ENCODE measurements at places on chromosomes 11 and 22. TPM values are rescaled to one million over a fixed set of nuclear protein-coding genes. Genes with fewer than 3 reads are reported as not detected.

CLDN5 gene
- polyA plus RNA-seq = 23.9 TPM

CAPRIN1 gene
- 54.5 TPM for polyA plus RNA-seq

EFCAB6 gene
- 0.70 TPM for polyA plus RNA-seq

CCDC89 gene
- polyA plus RNA-seq = 0.52 TPM

KIRREL3 gene
- polyA plus RNA-seq = 0.86 TPM

SLC17A6 gene
- polyA plus RNA-seq = not detected

MRGPRX4 gene
- polyA plus RNA-seq = not detected

OR2AG1 gene
- not detected for polyA plus RNA-seq

MTA2 gene
- 24.1 TPM for polyA plus RNA-seq

PDE2A gene
- polyA plus RNA-seq = 43.1 TPM

P2RY2 gene
- 5.4 TPM for polyA plus RNA-seq

TNNI2 gene
- not detected for polyA plus RNA-seq

OR2AT4 gene
- polyA plus RNA-seq = not detected

EEF1G gene
- polyA plus RNA-seq = 770 TPM

MRGPRX3 gene
- not detected for polyA plus RNA-seq

DNA sequence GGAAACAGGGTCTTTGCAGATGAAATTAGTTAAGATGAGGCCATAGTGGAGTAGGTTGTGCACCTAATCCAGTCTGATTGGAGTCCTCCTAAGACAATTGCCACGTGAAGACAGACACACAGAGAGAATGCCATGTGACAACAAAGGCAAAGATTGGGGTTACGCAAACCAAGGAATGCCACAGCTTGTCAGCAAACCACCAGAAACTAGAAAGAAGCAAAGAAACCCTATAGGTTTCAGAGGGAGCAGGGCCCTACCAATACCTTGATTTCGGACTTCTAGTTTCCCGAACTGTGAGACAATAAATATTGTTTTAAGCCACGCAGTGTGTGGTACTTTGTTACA, 8.2 kb upstream of the LAYN start:
- no peak for DNase-seq

DNA sequence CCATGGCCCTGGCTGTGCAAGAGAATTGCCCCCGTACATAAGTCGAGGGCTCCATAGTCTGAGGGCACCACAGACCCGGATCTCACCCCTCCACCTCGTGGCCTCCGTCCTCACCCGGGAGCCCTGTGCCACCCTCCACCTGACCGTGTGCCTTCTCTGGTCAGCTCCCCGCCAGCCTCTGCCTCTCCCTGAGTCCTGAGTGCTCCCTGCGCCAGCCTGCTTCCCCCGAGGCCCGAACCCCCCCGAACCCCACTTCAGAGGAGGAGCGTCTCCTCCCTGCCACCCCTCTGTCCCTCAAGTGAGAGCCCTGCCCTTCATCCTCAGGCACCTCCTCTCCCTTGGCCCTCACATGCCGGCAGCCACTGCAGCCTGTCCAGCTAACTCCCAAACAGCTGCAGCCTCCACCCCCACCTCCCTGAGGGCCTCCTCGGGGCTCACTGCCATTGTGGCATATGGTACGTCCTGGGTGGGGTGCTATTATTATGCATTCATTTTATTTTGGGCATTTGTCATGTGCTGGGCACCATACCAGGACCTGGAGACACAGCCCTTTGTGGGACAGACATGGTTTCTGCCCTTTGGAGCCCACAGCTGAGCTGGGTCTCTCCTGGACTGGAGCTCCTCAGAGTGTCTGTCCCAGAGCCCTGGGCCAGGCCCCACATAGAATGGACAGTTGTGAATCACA, 67.2 kb downstream of the MYO7A start:
- DNase-seq = peak; percentile 51

GRCh38 chr22:47307326-47307725, 544.9 kb downstream of the TBC1D22A start:
- DNase-seq = no peak

- no peak for DNase-seq
Observed at GRCh38 chr22:36643033-36643432, 60.5 kb downstream of the CACNG2 start.

GRCh38 chr22:35910003-35910769, 118.4 kb downstream of the RBFOX2 start:
- DNase-seq = no peak

GRCh38 chr11:82869657-82870056, 30.6 kb downstream of the PRCP start:
- no peak for DNase-seq

DNA sequence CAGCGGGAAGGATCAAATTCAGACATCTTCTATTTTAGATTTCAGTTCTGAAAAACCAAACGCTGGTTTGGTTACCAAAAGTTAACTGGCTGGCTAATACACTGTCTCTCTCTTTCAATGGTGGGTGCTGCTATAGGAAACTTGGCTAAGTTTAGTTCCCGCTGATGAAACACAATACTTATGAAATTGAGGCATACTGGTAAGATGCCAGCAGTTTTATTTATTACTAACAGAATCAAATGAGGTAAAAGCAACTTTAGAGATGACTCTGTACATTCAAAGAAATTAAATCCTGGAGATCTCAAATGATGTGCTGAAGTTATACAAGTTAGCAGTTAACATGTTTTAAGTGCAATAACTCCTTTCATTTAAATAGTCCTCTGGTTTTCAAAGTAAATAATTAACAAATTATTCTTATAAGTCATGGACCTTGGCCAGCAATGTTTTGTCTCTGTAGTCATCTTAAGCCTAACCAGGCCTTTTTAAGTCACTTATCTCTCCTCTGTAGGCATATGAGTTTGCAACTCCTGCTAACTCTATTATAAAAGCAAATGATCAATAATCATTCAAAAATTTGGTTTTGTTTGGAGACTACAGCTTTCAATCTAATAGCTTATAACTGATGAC, 54.8 kb downstream of the PAK1 start:
- DNase-seq = no peak

DNA sequence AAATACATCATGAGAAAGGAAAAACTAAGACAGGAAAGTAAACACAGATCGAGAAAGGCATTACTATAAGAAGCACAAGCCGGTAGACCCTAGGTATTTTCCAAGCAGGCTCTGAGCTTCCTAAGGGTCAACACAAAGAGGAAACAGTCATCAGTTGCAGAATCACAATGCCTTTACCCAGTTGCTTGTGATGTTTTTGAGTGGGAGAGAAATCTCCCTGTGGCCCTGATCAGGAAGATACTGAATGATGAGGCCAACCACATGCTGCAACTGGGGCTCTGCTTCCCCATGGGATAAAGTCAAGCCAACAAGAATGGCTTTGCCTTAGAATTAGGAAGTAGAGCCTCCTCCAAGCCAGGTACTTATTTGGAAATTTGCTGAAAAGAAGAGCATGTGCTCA, 132.6 kb downstream of the MICAL2 start:
- DNase-seq = no peak

- no peak for DNase-seq
Observed at GRCh38 chr11:17208257-17208999, 642 bp upstream of the PIK3C2A start.

- DNase-seq = no peak
Observed at GRCh38 chr22:19239464-19239863, 52.1 kb downstream of the CLTCL1 start.

GRCh38 chr11:90890347-90890746, 667.5 kb upstream of the CHORDC1 start:
- no peak for DNase-seq

- no peak for DNase-seq
Observed at GRCh38 chr11:125055107-125055715, 7.9 kb upstream of the SLC37A2 start.

DNA sequence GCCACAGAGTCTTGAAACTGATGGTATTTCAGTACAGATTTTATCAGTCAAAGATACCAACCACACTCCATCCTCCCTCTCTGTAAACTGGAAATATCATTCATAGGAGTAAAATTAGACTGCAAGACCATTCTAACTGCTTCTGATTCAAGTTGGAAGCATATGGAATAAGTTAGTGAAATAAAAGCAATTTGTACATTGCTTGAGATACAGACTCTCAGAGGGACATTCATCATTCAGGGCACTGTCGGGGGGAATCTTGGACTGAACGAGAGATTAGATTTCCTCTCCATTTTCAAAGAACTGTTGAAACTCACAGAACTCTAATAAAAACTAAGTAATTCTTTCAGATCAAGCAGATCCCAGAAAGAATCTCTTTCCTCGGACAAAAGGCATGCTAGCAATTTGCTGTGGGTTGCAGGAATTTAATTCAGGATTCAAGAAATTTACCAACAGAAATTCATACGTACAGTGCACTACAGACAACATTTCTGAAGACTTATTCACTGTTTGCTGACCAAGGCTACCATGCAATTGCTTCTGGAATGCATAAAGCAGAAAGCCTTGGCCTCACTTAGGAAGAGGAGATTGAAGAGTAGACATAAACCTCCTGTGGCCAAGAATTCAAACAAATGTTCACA, 34.1 kb downstream of the PAMR1 start:
- no peak for DNase-seq

DNA sequence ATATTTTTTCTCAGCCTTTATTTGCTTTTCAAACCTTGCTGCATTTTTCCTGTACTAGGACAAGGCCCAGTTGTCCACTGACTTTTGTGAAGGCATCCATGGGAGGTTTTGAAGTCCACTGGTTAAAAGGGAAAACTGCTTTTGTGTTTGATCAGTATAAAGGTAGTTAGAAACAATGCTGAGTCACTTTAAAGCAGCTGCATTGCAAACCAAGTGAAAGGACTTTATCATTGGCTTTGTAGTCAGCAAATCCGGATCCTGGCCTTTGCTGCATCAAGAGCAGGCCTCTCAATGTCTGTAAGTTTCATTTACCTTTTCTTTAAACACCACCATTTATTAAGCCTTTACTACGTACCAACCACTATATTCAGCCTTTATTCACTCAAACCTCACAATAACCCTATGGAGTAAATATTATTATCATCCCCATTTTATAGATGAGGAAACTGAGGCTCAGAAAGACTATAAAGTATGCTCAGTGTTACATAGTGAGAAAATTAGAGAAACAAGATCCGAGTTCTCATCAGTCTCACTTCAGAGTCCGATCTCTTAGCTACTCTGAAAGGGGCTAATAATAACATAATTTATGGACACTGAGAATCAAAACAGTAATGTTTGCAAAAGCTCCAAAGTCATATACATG, 60.6 kb upstream of the HSD17B12 start:
- no peak for DNase-seq

- no peak for DNase-seq
Observed at GRCh38 chr11:128680906-128681305, 13.0 kb upstream of the FLI1 start.

DNA sequence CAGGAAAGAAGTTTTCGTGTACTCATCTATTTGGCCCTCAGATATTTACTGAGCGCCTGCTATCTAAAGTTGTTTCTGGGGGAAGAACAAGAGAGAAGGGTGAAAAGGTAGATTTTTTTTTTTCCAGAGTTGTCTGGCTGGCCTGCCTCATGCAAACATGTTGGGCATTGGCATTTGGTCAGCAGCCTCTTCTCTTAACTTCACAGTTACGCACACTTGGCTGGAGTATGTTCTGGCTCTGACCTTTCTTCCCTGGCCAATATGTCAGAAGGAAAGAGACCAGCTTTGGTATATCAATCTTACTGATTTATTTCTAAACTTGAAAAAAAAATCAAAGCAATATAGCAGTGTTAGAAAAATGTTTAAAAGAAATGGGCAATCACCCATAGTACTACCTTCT, 54.2 kb upstream of the GRAMD1B start:
- DNase-seq = no peak

- no peak for DNase-seq
Observed at GRCh38 chr11:78856211-78856610, 281.5 kb upstream of the NARS2 start.

- no peak for DNase-seq
Observed at GRCh38 chr11:100647861-100648260, 39.2 kb upstream of the ARHGAP42 start.

DNA sequence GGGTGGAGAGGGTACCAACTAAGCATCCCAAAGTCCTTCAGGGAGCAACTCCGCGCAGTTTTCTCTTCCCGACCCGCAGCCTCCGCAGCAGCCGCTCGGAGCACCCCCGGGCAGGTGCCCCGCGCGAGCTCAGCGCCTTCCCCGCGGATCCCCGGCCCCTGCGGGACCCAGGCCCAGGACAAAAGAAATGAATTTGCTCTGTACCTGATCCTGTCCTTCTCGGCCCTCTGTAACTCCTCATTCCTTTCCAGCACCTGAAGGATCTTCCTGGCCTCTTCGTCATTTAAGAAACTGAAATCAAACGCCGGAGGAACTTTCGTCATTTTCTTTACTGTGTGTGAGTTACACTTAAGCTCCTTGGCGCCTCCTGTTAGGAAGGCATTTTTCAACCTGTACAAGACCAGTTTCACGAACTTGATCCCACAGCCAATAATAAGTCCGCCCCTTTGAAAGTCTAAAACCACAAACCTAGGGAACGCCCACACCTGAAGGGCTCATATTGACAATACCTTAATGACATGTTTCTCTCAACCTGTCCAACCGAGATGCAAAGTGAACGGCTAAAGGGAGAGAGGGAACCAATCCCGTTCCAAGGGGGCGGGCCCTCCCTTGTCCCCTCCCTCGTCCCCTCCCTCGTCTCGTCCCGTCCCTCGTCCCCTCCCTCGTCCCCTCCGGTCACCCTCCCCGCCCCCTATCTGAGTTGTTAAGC, at the start of gene EXPH5:
Gene EXPH5 (minus strand): TSS at position 555 of the 709 bp plus-strand sequence. CDS start 232 bp downstream, at position 323.
- DNase-seq = peak; percentile 87

GRCh38 chr11:125935618-125936199, 10.1 kb upstream of the VSIG10L2 start:
- DNase-seq = no peak

- DNase-seq = no peak
Observed at GRCh38 chr11:5626196-5626595, 1.4 kb downstream of the TRIM34 start.

GRCh38 chr11:102111011-102111786, 952 bp downstream of the YAP1 start:
- DNase-seq = peak; percentile 87

DNA sequence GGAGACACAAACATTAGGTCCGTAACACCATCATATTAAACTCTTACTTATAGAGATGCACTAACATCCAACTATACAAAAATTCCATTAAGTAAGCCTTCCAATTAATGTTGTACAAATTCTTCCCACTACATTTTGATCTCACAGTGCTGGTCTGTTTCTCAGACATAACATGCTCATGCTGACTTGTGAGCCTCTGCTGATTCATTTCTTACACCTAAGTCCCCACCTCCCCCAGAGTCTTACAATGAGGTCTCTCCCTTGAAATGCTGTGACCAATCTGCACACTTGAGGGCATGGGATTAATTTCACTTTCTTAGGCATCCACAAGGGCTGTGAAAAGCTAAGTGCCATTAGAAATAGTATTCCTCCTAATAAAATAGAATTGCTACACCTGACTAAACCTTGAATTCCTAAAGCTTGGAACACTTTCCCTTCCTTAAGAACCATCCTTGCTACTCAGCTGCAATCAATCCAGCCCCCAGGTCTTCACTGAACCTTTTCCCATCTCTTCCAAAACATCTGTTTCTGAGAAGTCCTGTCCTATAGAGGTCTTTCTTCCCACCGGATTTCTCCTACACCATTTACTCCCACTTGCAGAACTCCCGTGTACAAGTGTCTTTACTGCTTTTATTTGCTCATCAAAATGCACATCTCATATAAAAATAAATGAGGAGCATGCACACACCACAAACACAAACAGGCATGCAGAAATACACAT, 2.0 kb downstream of the HBG1 start:
- no peak for DNase-seq
